ENCODE measurements at places on chromosomes 16 and 17. TPM values are rescaled to one million over a fixed set of nuclear protein-coding genes. Genes with fewer than 3 reads are reported as not detected.

GRCh38 chr16:68005786-68006286 is 6.6 kb upstream of the DPEP2 start:
- H3K27ac ChIP-seq: peak overlapping the region; percentile 22
- H3K4me1 ChIP-seq: no peaks in the 10 kb centered on the region
- H3K27me3 ChIP-seq: no peaks in the 10 kb centered on the region
- H3K36me3 ChIP-seq: no peaks in the 10 kb centered on the region

The TPSAB1 gene
- total RNA-seq: 2.6 TPM

GRCh38 chr17:15273141-15273793 is 8.1 kb upstream of the PMP22 start:
- DNase-seq: no peak
- peaks cover 24% of the 10 kb centered on the region for H3K4me1 ChIP-seq
- no peak overlapping the region for H3K4me3 ChIP-seq
- no peak overlapping the region for H3K27ac ChIP-seq
- H3K27me3 ChIP-seq: no peaks in the 10 kb centered on the region

GRCh38 chr16:53529513-53529912 is 26.5 kb upstream of the AKTIP start:
- H3K4me1 ChIP-seq: no peaks in the 10 kb centered on the region
- H3K27me3 ChIP-seq: no peaks in the 10 kb centered on the region
- no peak overlapping the region for H3K4me3 ChIP-seq
- no peak for DNase-seq
- H3K36me3 ChIP-seq: no peaks in the 10 kb centered on the region
- H3K27ac ChIP-seq: no peak overlapping the region

- H3K27ac ChIP-seq: no peak overlapping the region
- H3K4me1 ChIP-seq: no peaks in the 10 kb centered on the region
- H3K27me3 ChIP-seq: no peaks in the 10 kb centered on the region
Measured at GRCh38 chr17:80187515-80187941, 17.7 kb downstream of the CARD14 start.

The DNAI2 gene
- not detected for total RNA-seq

GRCh38 chr16:72159386-72159785 is 12.6 kb downstream of the PMFBP1 start:
- H3K27ac ChIP-seq: no peak overlapping the region
- H3K27me3 ChIP-seq: no peaks in the 10 kb centered on the region
- no peak overlapping the region for H3K4me3 ChIP-seq
- DNase-seq: no peak
- no peaks in the 10 kb centered on the region for H3K4me1 ChIP-seq

DNA sequence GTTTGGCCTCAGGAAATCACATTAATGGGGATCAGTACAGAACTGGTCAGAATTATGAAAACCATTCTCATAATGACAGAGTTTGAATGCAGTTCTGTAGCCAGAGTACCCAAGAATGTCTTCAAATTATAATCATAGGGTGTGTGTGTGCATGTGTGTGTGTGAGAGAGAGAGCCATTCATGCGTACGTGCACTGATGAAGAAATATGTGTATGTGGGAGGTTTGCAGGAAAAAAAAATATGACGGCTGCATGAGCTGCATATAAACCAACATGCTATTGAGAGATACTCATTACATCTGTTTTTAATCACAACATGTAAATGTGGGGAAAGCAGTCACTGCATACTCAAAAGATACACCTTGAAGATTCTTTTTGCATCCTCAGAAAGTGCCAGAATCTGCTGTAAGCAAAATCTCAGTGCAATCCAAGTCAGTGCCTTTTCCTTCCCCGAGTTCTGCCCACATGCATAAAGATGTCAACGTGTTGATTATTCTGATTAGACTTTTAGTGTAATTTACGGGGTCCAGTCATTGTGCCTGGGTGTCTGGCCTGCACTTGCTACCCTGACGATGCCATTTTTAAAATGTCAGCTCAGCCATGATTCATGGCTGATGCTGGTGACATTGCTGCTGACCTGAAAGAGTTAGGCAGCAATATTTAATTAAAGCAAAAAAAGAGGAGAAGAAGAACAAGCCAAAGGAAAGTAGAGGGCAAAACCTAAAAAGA is 378.7 kb upstream of the ZFHX3 start:
- no peak overlapping the region for H3K27ac ChIP-seq
- no peaks in the 10 kb centered on the region for H3K4me1 ChIP-seq
- H3K4me3 ChIP-seq: no peak overlapping the region
- DNase-seq: no peak
- H3K36me3 ChIP-seq: no peaks in the 10 kb centered on the region
- H3K27me3 ChIP-seq: no peaks in the 10 kb centered on the region

- no peaks in the 10 kb centered on the region for H3K27me3 ChIP-seq
- H3K4me3 ChIP-seq: no peak overlapping the region
- no peak for DNase-seq
- no peaks in the 10 kb centered on the region for H3K36me3 ChIP-seq
- no peaks in the 10 kb centered on the region for H3K4me1 ChIP-seq
Measured at GRCh38 chr16:17368446-17368845, 102.3 kb downstream of the XYLT1 start.

The NPIPA2 gene
- not detected for total RNA-seq

DNA sequence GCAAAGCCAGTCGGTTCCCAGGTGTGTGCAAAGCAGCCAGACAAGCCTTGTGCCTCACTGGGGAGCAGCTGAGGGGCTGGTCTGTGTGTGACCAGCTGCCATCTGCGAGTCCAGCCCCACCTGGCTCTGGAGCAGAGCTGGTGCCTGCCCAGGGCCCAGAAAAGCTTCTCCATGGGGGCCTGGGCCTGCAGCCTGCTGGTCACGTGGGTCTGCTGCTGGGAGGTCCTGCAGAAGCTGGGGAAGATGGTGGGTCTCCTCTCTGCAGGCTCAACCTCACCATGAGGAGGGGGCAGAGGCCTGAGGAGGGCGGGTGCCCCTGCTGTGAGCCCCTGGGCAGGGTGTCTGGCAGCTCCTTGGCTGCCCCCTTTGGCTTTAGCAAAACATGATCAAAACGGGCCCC is 71.9 kb downstream of the ENGASE start:
- H3K36me3 ChIP-seq: no peaks in the 10 kb centered on the region
- no peak overlapping the region for H3K27ac ChIP-seq

The OMG gene
- total RNA-seq: 0.74 TPM

DNA sequence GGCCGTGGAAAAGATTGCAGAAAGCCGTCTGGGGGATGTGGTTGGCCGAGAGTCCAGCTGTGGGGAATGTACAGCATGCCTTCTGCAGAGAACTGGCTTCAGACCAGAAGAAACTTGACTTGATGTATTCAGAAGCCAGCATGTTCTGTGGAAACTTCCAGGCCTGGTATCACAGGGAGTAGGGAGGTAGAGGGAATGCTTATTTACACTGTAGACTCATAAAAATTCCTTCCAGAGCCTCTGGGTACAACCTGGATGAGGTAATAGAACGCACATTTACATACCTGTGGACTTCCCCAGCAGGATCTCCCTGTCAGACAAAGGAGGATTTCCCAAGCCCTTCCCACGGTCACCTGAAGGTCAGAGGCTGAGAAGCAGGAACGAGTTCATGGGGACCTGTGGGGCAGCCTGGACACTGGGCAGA is 11.8 kb upstream of the GAS7 start:
- no peaks in the 10 kb centered on the region for H3K4me1 ChIP-seq
- H3K4me3 ChIP-seq: no peak overlapping the region
- no peaks in the 10 kb centered on the region for H3K36me3 ChIP-seq
- H3K27ac ChIP-seq: no peak overlapping the region

DNA sequence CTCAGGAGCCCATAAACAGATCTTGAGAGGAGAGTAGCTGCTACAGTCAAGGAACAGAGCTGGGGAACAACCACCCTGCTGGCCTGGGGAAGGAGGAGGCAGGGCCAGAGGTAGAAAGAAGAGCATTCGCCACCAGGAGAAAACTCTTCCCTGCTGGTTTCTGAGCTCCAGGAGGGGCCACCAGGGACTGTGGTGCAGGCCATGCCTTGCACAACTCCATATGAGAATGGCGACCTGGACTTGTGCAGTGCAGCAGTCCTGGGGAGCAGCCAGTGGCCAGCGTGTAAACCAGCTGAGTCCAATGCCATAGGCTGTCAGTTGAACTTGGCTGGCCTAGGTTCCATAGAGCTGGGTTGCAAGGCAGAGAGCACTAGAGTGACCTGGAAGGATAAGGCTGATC is 11.6 kb downstream of the SLC13A2 start:
- H3K27me3 ChIP-seq: no peaks in the 10 kb centered on the region
- DNase-seq: no peak
- H3K27ac ChIP-seq: no peak overlapping the region
- H3K4me1 ChIP-seq: no peaks in the 10 kb centered on the region
- no peaks in the 10 kb centered on the region for H3K36me3 ChIP-seq
- no peak overlapping the region for H3K4me3 ChIP-seq

The TEX19 gene
- total RNA-seq: not detected

GRCh38 chr17:69057280-69057679 is 3.4 kb downstream of the ABCA9 start:
- no peak for DNase-seq
- H3K36me3 ChIP-seq: peaks cover 8% of the 10 kb centered on the region
- H3K27ac ChIP-seq: no peak overlapping the region
- H3K4me1 ChIP-seq: no peaks in the 10 kb centered on the region
- no peaks in the 10 kb centered on the region for H3K27me3 ChIP-seq

The C17orf113 gene
- total RNA-seq: 0.94 TPM

DNA sequence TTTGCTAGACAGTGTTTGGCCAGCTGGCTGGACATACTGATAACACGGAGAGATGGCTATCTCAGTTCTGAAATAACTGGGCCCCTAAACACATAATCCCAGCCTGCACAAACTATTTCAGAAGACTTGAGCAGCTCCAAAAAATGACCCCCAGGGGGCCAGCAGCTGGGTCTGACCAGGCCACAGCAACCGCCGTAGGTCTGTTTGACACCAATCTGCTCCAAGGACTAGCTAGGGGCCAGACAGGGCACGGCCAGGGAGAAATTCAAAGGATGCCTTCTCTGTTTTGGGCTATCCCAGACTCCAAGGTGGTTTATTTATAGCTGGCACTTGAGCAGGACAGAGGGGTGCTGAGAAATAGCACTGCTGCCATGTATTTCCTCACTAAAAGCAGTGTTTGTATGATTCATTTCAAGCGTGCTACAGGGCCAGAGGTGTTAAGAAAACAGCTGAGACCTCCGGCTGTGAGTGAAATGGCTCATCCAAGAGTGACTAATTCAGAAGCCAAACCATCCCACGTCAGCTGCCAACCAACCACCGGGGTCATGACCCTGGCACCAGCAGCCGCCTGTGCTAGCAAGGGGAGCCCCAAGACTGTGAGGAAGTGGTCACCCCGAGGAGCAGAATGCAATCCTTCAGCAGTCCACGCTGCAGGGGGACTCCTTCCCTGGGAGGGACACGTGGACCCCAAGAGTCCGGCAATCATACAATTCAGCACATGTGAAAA is 5.7 kb downstream of the GGA2 start:
- no peak overlapping the region for H3K4me3 ChIP-seq
- H3K36me3 ChIP-seq: no peaks in the 10 kb centered on the region
- peak overlapping the region; percentile 76 for H3K27ac ChIP-seq
- H3K27me3 ChIP-seq: no peaks in the 10 kb centered on the region

GRCh38 chr17:28324267-28324745 is 5.3 kb downstream of the TMEM97 start:
- peaks cover 9% of the 10 kb centered on the region for H3K4me1 ChIP-seq
- H3K27ac ChIP-seq: no peak overlapping the region
- H3K36me3 ChIP-seq: peaks cover 24% of the 10 kb centered on the region
- no peaks in the 10 kb centered on the region for H3K27me3 ChIP-seq
- no peak for DNase-seq

- peaks cover 87% of the 10 kb centered on the region for H3K36me3 ChIP-seq
- no peak overlapping the region for H3K27ac ChIP-seq
- DNase-seq: no peak
- H3K27me3 ChIP-seq: no peaks in the 10 kb centered on the region
- no peak overlapping the region for H3K4me3 ChIP-seq
Measured at GRCh38 chr16:70674221-70675014, 11.4 kb downstream of the MTSS2 start.

The TBC1D28 gene
- total RNA-seq: not detected

The CD300LB gene
- total RNA-seq: not detected

The PDK2 gene
- total RNA-seq: 186 TPM

- peaks cover 13% of the 10 kb centered on the region for H3K4me1 ChIP-seq
- no peak overlapping the region for H3K27ac ChIP-seq
- peaks cover 24% of the 10 kb centered on the region for H3K36me3 ChIP-seq
- H3K4me3 ChIP-seq: no peak overlapping the region
Measured at GRCh38 chr17:12709063-12709462, 43.4 kb downstream of the MYOCD start.

- no peaks in the 10 kb centered on the region for H3K4me1 ChIP-seq
- H3K27ac ChIP-seq: no peak overlapping the region
- H3K27me3 ChIP-seq: no peaks in the 10 kb centered on the region
- no peak for DNase-seq
Measured at GRCh38 chr17:46842835-46843234, 8.5 kb upstream of the WNT9B start.

GRCh38 chr16:23842137-23842600 is 6.4 kb downstream of the PRKCB start:
- no peaks in the 10 kb centered on the region for H3K4me1 ChIP-seq
- no peak for DNase-seq
- no peak overlapping the region for H3K4me3 ChIP-seq
- no peak overlapping the region for H3K27ac ChIP-seq

DNA sequence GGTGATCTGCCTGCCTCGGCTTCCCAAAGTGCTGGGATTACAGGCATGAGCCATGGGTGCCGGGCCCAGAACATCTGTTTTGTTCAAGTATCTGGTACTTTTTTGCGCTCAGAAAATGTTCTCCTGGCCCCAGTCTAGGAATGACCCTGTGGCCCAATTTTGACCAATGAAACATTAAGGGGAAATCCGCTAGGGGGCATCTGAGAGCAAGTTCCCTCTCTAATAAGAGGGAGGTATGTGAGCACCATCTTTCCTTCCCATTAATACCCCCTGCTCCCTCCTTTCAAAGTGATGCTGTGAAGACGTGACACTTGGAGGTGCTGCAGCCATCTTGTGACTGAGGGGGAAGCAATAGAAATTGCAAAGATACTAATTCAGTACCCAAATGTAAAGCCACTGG is 16.5 kb upstream of the CLEC3A start:
- no peak overlapping the region for H3K27ac ChIP-seq
- H3K36me3 ChIP-seq: no peaks in the 10 kb centered on the region
- H3K27me3 ChIP-seq: no peaks in the 10 kb centered on the region
- no peaks in the 10 kb centered on the region for H3K4me1 ChIP-seq

DNA sequence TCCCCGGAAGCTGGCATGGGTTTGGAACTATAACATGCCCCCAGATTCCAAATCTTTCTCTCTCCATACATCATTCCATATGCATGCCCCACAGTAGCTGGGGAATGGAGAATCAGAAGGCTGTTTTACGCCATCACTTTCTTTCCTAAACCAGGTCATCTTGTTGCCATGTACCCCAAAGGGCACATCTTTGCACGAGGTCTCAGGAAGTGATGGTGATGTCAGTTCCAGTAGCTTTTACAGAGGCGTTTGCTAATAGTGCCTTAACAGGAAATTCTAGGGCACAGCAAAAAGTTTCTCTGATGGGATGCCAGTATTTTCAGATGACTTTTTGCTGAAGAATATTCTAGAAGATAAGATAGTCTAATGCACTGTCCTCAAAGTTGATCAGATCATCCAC is 241.5 kb downstream of the MAF start:
- no peaks in the 10 kb centered on the region for H3K27me3 ChIP-seq
- no peak for DNase-seq
- H3K36me3 ChIP-seq: no peaks in the 10 kb centered on the region
- no peaks in the 10 kb centered on the region for H3K4me1 ChIP-seq
- H3K4me3 ChIP-seq: no peak overlapping the region
